ENCODE measurements at places on chromosomes 7 and 10. TPM values are rescaled to one million over a fixed set of nuclear protein-coding genes. Genes with fewer than 3 reads are reported as not detected.

The SKAP2 gene
- total RNA-seq = 1.4 TPM

The NCF1 gene
- total RNA-seq = not detected

The KAZALD1 gene
- 78.5 TPM for total RNA-seq

The DGKB gene
- not detected for total RNA-seq

The KMT2E gene
- total RNA-seq = 127 TPM

The SPOCK2 gene
- total RNA-seq = 0.26 TPM

The KDM7A gene
- total RNA-seq = 4.8 TPM

The ACTR3C gene
- not detected for total RNA-seq

The ADD3 gene
- total RNA-seq = 711 TPM

The C7orf33 gene
- not detected for total RNA-seq

The PNLIPRP1 gene
- not detected for total RNA-seq

The OPALIN gene
- not detected for total RNA-seq

The PTF1A gene
- total RNA-seq = not detected

The JAKMIP3 gene
- 0.13 TPM for total RNA-seq

The MMRN2 gene
- 13.2 TPM for total RNA-seq

The TDRD1 gene
- 1.9 TPM for total RNA-seq

The WASHC2A gene
- total RNA-seq = 83.3 TPM

The BAMBI gene
- 7.3 TPM for total RNA-seq

The FEZF1 gene
- not detected for total RNA-seq

The ITGA8 gene
- 289 TPM for total RNA-seq

The MMD2 gene
- not detected for total RNA-seq

The CDHR3 gene
- 2.6 TPM for total RNA-seq

The WDR37 gene
- total RNA-seq = 14.4 TPM

The ADK gene
- 47.4 TPM for total RNA-seq

The OR2A5 gene
- not detected for total RNA-seq

The ICA1 gene
- 2.2 TPM for total RNA-seq

The HECW1 gene
- total RNA-seq = under 0.01 TPM

The TMEM176A gene
- not detected for total RNA-seq

The RBP3 gene
- not detected for total RNA-seq

The PAX4 gene
- total RNA-seq = not detected

The GJD4 gene
- total RNA-seq = not detected

The ATRNL1 gene
- 4.9 TPM for total RNA-seq

The ACADSB gene
- total RNA-seq = 6.9 TPM

The PPP1R17 gene
- not detected for total RNA-seq

The TRPV5 gene
- total RNA-seq = not detected

The KLLN gene
- total RNA-seq = 0.56 TPM

The ASB10 gene
- not detected for total RNA-seq

The DLG5 gene
- 24.4 TPM for total RNA-seq

The CYP3A7 gene
- total RNA-seq = not detected

The IL15RA gene
- 7.3 TPM for total RNA-seq

The TMEM236 gene
- total RNA-seq = 0.06 TPM

The HERPUD2 gene
- total RNA-seq = 21.3 TPM

The PHKG1 gene
- 9.4 TPM for total RNA-seq
